ENCODE measurements at places on chromosomes 12 and 14.
A peak's percentile ranks its signal among the peaks of the same experiment; 100 is the strongest.

- no peak for DNase-seq
These were observed 25.4 kb downstream of the TTC6 start for GRCh38 chr14:37620856-37621255.

DNA sequence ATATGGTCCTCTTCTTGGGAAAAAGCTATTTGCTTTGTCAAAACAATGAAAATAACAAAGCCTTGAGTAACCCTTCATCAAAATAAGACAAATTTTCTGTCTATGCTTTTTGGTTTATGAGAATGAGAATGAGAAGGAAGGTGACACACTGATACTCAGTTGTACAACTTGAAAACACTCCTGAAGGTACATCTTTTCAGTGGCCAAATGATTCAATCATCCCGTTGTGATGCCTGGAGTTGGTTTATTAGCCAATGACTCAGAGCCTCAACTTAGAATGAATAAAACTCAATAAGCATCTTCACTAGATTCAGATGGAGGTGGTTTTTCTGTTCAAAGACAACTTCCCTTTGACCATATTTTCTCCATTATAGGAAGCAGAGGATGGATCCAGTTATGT, 7.8 kb upstream of the CALM1 start:
- no peak for DNase-seq

DNA sequence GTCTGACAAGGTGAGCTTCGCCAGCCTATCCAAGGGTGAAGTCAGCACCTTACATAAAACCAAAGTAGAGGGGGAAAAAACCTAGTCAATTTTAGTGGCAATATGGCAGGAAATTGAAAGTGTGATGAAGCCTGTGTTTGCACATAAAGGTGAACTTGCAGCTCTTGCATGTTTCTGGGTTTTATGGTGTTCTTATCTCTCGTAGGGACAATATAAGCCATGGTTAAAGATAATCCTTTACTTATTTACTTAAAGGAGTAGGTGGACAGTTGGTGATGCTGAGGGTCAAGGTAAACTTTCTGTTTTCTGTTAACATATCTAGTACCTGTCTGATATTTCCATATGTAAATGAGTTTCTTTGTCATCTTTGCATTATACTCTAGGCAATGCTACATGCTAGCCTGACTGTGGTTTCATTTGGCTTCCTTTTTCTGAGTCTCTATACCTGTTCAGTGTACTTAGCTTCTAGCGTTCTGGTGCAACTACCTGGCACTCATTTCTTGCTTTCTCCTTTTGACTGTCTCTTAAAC, 32.8 kb downstream of the CCDC91 start:
- no peak for DNase-seq

DNA sequence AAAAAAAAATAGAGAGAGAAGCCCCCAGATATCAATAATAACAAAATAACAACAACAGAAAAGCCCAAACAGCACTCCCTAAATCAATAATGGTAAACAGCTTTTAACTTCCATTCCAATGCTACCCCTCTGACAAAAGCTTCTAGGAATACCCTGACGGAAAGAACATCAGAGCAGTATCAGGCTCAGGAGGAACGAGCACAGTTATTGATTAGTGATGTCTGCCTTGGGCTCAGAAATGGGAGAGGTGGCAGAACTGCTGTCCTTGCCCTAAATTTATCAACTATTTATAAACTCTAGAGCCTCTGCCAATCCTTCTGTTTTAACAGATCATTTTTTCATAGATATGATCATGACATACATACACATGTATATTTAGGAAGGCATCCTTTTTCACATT, 41.9 kb downstream of the P2RX4 start:
- no peak for DNase-seq

DNA sequence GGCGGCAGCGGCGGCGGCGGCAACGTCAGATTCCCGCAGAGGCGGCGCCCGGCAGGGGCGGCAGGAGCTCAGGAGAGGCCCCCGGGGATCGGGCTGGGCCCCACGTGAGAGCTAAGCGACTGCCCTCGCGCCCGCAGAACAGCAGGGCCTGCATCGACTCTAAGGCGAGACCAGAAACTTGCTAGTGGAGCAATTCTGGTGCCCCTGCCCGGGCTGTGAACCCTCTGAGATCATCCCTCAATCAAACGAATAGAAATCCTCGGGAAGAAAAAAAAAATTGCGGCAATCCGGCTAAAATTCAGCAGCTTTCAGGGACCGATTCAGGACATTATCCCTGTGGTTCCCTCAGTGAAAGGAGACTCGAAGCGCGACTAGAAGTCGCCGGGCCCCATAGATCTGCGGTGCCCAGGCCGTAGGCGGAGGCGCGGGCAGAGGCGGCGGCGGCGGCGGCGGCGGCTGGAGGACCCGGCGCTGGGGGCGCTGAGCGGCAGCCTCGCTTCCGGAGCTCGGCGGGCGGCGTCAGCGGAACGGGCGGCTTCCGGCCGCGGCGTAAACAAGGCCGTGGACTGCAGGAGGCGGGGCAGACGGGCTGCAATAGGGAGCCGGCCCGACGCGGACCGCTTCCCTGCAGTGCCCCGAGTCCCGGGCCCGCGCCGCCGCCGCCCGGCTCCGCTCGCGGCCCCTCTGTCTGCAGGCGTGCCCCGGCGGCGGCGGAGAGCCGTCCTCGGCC, at the start of gene KLHDC2:
Gene KLHDC2 (plus strand): TSS at position 583 of the 730 bp plus-strand sequence. CDS start 316 bp downstream, outside the sequence.
- peak; percentile 78 for DNase-seq

GRCh38 chr14:103362780-103363179, 22.4 kb upstream of the MARK3 start:
- peak; percentile 29 for DNase-seq

- DNase-seq: no peak
These were observed 35.8 kb downstream of the NCKAP5L start for GRCh38 chr12:49792181-49792970.

- DNase-seq: no peak
These were observed 3.5 kb upstream of the KCNK10 start for GRCh38 chr14:88326352-88327103.

- no peak for DNase-seq
These were observed 612.0 kb downstream of the VRK1 start for GRCh38 chr14:97408937-97409815.

DNA sequence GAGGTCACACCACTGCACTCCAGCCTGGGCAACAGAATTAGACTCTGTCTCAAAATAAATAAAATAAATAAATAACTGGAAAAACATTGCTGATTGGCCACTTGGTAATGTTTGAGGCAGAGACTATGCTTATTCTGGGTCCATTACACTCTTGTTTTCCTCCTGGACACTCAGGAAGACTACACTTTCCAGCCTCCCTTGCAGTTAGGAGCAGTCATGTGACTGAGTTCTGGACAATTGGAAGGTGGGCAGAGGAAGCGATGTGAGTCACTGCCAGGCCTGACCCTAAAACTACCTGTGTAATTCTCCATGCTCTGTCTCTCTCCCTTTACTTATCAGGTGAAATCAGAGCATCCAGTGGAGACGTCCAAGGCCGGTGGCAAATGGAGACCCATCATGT, 74.4 kb downstream of the VCPKMT start:
- DNase-seq: no peak

GRCh38 chr12:2841056-2841650, 6.3 kb upstream of the NRIP2 start:
- DNase-seq: no peak

DNA sequence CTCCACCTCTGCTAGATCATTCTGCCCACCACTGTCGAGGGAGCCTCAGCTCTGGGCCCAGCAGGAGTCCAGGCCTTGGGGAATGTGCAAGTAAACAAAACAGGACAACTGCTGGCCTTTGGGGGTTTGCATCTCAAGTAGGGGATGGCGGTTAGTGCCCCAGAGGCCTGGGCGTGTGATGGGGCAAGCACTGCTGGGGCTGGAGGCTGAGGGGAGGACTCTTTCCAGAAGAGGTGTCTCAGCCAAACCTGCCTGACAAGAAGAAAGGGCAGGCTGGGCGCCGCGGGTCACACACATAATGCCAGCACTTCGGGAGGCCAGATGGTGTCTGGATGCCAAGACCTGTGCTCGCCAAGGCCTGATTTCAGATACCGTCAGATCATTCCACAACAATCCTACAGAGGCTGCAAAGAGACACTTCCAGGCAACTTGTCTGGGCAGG, 8.6 kb upstream of the ALDH2 start:
- DNase-seq: no peak

DNA sequence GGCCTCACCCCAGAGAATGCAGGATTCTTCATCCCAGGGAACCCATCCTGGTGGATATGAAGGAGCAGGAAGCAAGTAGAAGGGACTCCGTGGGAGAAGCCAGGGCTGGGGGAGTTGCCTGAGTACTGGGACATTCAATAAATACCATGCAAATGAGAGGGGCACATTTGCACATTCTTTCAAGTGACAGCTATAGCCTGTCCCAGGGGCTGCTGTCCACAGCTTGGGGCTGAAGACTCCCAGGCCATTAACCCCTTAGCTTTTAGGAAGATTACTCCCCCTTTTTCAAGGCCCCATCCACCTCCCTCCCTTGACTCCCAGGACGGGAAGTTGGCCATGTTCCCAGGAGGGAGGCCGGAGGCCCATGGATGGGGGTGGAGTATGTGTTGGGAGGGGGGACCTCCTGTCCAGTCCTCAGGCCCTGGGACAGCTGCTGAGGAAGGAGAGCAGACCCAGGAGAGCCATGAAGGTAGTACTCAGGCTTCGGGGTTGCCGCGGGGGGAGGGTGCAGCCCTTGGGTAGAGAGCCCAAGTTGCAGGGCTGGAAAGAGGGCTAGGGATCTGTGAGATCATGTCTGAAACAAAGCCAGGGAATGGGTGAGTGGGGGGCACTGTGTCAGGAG, 974 bp upstream of the TNS2 start:
- DNase-seq: peak; percentile 58

Measured in H4 (cell line).